Femur (tissue), 1 donor: ENCODE measurements at places on chromosomes 6 and 20.

GRCh38 chr6:30795549-30796293, 51.4 kb upstream of the IER3 start:
- no peak for DNase-seq

DNA sequence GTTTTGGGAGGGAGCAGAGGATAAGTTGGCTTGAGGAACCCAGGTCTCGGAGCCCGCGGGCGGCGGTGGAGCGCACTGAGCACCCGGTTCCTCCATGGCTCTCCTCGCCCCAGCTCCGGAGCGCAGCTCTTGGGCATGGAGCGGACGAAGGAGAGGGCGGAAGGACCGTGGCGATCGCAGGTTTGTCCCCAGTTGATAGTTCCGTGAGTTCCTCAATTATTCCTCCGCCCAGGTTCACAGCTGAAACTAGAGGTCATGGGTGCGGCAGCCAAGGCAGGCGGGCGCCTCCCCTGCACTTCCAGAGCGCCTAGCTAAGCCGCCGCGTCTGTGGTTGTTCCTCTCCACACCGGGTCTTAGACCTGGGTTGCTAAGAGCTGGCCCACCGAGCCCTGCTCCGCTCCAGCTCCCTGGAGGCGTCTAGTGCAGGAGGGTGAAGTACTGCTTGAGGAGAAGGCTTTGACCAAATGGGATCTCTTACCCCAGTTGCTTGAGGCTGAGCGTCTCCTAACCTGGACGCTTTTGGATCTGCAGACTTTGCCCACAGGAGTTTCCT, at the start of gene HTR1B:
TSS of gene HTR1B (minus strand) at position 184 of the 553 bp plus-strand sequence. CDS start at position 96, 88 bp downstream.
- no peak for DNase-seq

GRCh38 chr6:160428069-160428430, 79.9 kb downstream of the SLC22A3 start:
- DNase-seq = peak; percentile 72

- no peak for DNase-seq
Measured at GRCh38 chr6:94362061-94362864, 942.9 kb upstream of the EPHA7 start.

DNA sequence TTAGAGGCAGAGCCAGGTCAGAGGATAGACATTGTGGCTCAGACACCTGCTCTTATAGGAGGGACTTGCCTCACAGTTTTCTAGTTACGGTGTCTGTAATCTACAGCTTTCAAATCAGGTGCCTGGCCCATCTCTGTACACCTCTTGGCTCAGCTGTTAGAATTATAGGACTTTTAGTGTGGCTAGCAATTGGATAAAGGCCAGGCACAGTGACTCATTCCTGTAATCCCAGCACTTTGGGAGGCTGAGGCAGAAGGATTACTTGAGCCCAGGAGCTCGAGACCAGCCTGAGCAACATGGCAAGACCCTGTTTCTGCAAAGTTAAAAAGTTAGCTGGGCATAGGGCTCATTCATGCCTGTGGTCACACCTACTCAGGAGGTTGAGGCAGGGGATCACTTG, 20.0 kb downstream of the BRPF3 start:
- no peak for DNase-seq

DNA sequence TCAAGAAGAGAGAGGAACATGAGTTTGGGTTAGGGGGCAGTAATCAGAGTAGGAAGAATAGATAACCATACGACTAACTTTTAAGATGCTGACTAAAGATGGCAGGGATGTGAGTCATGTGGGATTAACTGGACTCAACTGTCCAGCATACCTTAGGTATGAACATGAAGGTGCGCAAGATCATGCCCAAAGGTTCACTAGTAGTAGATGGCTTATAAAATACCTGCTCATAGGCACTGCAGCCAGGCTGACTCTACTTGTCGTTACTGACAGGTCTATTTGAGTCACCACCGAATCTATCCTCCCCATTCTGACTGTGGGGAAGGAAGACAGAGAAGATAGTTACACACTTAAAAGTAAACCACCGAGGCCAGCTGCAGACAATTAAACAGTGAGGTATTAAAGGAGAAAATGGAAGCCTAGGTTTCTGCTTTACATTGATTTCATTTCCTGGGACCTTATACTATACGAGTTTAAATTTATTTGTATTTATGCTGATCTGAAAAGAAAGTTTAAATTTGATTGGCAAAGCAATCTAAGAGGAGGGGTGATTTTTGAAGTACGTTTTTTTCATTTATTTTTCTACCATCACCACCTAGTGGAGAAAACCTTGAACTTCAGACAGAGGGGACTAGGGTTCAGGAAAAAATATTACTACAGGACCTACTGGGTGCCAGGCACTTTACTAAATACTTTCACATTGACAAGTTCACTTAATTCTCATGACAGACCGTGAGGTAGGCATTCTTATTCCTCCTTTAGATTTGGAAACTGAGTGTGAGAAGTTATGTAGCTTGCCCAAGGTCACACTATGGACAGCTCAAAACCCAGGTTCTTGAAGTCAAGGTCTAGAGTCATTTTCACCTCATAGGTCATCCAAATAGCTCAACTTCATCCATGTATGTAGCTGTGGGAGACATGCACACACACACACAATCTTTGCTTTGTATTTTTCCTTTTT, 4.0 kb upstream of the WRNIP1 start:
- no peak for DNase-seq

DNA sequence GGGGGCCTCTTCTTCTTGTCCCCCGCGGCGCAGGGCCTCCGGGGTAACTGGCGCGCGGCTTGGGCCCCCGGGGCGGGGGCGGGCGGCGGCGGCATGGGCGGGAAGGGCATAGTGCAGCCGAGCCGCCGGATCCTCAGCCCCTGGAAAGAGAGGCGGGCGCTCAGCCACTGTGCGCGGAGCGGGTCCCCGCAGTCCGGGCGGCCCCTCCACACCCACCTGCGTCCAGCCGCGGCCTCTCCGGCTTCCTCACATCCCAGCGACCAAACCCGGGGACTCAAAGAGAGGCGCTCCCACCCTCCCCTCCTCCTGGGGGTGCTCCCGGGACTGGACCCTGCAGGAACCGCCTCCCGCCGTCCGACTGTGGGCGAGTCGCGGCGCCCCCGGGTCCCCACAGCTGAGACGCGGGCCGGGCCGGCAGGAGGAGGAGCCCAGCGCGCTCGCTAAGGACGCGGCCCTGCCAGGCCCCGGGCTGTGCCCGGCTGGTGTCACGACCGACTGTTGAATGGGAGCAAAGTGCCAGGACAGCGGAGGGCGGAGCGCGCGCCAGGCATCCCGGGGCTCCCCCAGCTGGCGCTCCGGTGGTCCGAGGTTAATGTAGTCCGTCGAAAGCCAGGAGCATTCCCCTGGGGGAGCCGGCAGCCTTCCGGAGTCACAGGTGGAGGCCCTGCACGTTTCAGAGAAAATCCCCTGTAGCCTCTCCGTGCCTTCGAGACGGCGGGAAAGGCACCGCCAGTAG, at the start of gene PRR18:
TSS of gene PRR18 (minus strand) at position 360 of the 736 bp plus-strand sequence. CDS start at position 110, 250 bp downstream.
- DNase-seq = peak; percentile 47

DNA sequence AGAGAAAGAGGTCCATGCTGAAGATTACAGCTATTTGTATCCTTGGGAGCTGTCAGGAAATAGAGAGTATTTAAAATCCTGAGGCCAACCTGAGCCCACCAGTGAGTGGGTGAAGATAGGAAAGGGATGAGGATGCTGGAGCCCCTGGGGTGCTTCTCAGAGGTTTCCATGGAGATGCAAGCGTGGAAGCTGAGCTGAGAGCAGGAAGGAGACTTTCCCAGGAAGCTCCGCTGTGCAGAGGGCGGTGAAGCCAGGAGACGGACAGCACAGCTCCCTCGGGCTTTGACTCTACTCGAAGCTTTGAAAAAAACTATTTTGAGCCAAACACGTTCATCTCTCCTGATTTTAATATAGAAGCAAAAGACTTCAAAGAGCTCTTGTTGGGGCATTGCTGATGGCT, 222.1 kb downstream of the SMOC2 start:
- no peak for DNase-seq

GRCh38 chr20:31901615-31902014, 31.2 kb downstream of the TTLL9 start:
- DNase-seq = no peak

GRCh38 chr6:145042559-145042958, 692.8 kb downstream of the EPM2A start:
- no peak for DNase-seq

- peak; percentile 67 for DNase-seq
Measured at GRCh38 chr6:43368259-43369160, 937 bp downstream of the ZNF318 start.

GRCh38 chr20:58184063-58184462, 44.4 kb downstream of the ANKRD60 start:
- DNase-seq = no peak

DNA sequence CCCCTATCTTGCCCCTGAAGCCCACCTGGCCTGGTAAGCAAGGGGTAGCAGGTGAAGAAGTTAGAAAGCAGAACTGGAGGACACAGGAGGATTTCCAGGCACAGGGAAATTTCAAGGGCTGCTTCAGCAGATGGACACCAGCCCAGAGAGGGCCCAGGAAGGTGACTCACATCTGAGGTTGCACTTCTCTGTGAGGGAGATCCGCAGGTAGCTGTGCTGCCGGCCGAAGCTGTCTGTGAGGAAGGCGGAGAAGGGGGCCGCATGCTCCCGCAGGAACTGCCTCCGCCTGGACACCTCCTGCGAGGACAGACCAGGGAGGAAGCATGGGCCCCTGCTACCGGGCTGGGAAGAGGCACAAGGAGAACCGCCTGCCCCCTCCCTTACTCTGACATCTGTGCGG, 7.1 kb downstream of the MOCS1 start:
- DNase-seq = no peak

GRCh38 chr20:17856024-17856564, 112.5 kb downstream of the SNX5 start:
- peak; percentile 65 for DNase-seq

GRCh38 chr6:157983406-157984119, 1.9 kb downstream of the SYNJ2 start:
- DNase-seq = no peak

- no peak for DNase-seq
Measured at GRCh38 chr20:2874456-2874855, 1.2 kb downstream of the PTPRA start.

- no peak for DNase-seq
Measured at GRCh38 chr6:138499303-138500018, at the start of gene NHSL1. TSS of gene NHSL1 (minus strand) at chr6:138499494. CDS start at chr6:138499290, 204 bp downstream.

- no peak for DNase-seq
Measured at GRCh38 chr6:124721331-124721730, 240.9 kb upstream of the RNF217 start.

DNA sequence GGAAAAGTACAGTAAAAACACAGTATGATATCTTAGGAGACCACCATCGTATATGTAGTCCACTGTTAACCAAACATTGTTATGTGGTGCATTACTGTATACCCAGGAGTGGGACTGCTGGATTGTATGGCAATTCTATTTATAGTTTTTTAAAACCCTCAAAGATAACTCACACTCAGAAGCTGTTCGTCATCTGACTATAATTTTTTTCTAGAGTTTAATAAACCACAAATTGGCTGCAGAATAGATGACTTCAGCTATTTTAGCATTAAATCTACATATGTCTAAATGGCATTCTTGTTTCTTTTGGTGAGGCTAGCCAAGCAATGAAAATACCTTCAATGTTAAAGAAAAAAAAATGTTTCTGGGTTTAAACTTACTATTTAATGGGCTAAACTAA, 134.2 kb upstream of the BMP5 start:
- no peak for DNase-seq

DNA sequence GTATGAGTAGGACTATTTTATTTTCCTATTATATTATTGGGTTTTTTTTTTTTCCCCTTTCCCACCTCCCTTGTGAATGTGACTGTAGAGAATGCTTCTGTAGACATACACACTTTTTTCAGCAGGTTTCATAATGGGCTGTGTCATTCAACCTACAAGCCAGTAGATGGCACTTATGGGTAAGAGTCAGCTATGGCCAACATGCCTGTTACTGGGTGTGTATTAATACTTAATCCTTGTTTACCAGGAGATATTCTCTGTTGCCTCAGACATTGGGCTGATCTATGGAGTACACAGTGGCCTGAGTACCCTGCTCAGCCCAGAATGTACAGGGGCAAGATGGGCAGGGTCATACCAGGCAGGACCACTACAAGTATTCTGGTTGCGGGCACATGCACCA, 382.5 kb downstream of the EPHA7 start:
- DNase-seq = no peak

GRCh38 chr20:38645980-38646858, 44.6 kb downstream of the ARHGAP40 start:
- peak; percentile 85 for DNase-seq

DNA sequence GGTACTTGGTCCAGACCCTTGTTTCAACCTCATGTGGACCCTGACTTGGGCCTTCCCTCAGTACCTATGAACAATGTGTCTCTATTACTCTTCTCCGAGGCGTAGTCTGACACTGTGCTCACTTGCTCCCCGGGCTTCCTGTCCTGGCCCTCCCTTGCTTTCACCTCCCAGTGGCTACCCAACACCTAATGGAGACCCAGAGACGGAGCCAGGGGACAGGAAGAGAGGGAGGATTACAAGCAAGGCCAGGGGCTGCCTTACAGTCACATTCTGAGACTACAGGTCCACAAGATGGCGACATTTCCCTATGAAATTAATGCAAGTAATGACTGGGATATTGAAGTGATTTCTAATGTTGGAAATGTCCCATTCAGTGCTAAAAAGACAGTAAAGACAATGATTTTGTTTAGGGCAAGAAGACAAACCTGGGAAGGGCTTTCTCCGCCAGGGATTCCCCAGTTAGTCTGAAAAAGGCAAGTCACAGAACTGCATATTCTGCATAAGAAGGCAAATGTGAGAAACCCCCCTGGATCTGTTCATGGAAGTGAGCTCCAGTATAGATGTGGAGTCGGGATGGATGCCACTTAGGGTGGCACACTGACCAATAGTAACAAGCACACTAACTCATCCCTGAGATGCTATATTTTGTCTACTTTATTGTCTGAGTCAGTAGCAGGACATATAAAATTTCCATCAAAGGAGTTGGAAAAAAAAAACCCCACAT, 44.0 kb upstream of the ZBTB24 start:
- DNase-seq = peak; percentile 43

- no peak for DNase-seq
Measured at GRCh38 chr20:14199111-14199510, 138.3 kb downstream of the FLRT3 start.

- no peak for DNase-seq
Measured at GRCh38 chr6:148379966-148380713, 37.5 kb downstream of the SASH1 start.

- no peak for DNase-seq
Measured at GRCh38 chr6:12598919-12599318, 117.6 kb upstream of the PHACTR1 start.

GRCh38 chr6:42564506-42564825, 637 bp downstream of the UBR2 start:
- DNase-seq = no peak

GRCh38 chr6:78995946-78996345, 82.1 kb downstream of the PHIP start:
- DNase-seq = no peak

DNA sequence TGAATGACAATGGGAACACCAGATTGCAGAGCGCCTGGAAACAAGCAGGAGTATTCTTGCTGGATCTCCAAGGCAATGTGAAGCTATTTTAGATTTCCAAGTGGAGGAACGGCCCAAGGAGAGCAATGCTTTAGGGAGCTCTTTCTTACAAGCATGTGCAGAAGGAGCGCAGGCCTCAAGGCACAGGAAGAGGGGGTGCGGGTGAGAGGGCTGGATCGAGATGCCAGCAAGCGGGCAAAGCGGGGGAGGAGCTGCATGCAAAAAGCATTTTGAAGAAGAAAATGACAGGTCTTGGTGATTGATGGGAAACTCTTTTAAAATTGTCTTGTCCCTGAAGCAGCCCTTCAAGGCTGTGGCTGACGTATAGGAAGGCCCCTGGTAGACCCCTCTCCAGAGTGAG, 171.9 kb downstream of the QRSL1 start:
- DNase-seq = no peak
